ENCODE measurements at places on chromosomes 12 and 14. TPM values are rescaled to one million over a fixed set of nuclear protein-coding genes. Genes with fewer than 3 reads are reported as not detected.

DNA sequence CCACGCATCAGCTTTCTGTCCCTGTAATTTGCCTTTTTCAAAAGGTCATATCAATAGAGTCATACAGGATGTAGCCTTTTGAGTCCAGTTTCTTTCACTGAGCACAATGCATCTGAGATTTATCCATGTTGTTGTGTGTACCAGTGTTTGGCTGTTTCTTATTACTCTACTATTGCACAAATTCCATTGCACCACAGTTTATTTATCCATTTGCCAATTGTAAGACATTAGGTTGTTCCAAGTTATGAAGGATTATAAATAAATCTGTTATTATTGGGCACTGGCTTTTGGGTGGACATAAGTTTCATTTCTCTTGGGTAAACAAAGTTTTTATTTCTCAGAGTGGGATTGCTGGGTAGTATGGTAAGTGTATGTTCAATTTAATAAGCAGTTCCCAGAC lies 68.3 kb upstream of the TBPL2 start:
- no peaks in the 10 kb centered on the region for H3K27me3 ChIP-seq
- H3K4me1 ChIP-seq, result no peaks in the 10 kb centered on the region
- DNase-seq, result no peak
- no peak overlapping the region for H3K4me3 ChIP-seq
- H3K27ac ChIP-seq, result no peak overlapping the region

GRCh38 chr14:53126731-53127130 lies 26.4 kb downstream of the DDHD1 start:
- no peak for DNase-seq
- H3K27me3 ChIP-seq, result no peaks in the 10 kb centered on the region
- no peak overlapping the region for H3K27ac ChIP-seq
- H3K4me1 ChIP-seq, result peaks cover 10% of the 10 kb centered on the region

GARIN6 gene
- not detected for total RNA-seq

DNA sequence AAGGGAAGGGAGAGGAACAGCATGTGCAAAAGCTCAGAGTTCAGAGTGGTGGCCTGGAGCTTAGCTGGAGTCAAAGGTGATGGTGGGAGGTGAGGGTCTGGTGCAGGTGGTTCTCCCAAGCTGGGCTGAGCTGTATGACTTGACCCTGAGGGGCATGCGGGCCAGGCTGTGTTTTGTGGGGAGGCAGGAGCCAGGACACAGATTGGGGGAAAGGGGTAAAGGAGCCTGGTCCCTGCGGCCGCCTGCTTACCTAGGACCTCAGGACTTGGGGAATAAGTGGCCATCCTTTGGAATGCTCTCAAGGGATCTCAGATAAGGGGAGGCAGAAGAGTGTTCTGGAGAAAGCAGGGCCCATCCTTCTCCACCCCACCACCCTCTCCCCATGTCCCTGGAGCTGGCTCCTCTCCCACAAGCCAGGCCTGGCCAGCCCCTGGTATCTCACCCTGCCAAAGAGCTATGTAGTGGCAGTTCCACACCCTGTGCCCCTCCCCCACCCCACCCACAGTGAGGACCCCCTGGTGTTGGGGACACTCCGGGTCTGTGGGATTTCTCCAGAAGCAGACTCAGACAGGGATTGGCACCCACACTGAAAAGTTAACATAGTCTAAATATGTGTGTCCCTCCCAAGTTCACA lies 19.9 kb upstream of the CEP170B start:
- no peak overlapping the region for H3K4me3 ChIP-seq
- peaks cover 59% of the 10 kb centered on the region for H3K27me3 ChIP-seq
- no peak for DNase-seq
- H3K36me3 ChIP-seq, result no peaks in the 10 kb centered on the region

DNA sequence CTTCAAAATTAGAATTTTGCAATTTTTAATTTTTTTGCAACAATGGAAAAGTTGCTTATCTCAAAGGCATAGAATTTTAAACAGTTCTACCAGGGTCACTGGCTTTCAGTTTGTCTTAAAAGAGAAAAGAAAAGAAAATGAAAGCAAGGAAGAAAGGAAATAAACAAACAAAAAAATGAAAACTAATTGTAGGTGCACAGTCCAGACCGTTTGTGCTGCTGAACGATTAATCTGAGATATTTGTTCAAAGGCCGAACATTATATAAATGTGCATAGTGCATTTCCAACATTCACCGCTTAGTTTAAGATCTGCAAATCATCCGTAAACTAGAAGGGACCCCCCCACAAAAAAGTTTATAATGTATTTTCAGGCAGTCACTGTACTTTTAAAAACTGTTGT lies 5.5 kb upstream of the OTX2 start:
- no peak overlapping the region for H3K4me3 ChIP-seq
- peaks cover 10% of the 10 kb centered on the region for H3K27me3 ChIP-seq
- no peak for DNase-seq
- no peaks in the 10 kb centered on the region for H3K36me3 ChIP-seq

- H3K36me3 ChIP-seq, result no peaks in the 10 kb centered on the region
- H3K27me3 ChIP-seq, result no peaks in the 10 kb centered on the region
- no peak for DNase-seq
- H3K4me3 ChIP-seq, result no peak overlapping the region
- H3K4me1 ChIP-seq, result no peaks in the 10 kb centered on the region
- H3K27ac ChIP-seq, result no peak overlapping the region
These were observed 424.2 kb downstream of the NOVA1 start for GRCh38 chr14:26173581-26174110.

GZMB gene
- total RNA-seq, result 0.29 TPM

KRT5 gene
- total RNA-seq, result 1.4 TPM

FITM1 gene
- 144 TPM for total RNA-seq

SLC38A1 gene
- 34.1 TPM for total RNA-seq

- H3K27ac ChIP-seq, result no peak overlapping the region
- no peaks in the 10 kb centered on the region for H3K4me1 ChIP-seq
- DNase-seq, result no peak
- peak overlapping the region; percentile 81 for H3K4me3 ChIP-seq
- no peaks in the 10 kb centered on the region for H3K36me3 ChIP-seq
These were observed 531 bp downstream of the DLGAP5 start for GRCh38 chr14:55190906-55191202.

- DNase-seq, result no peak
- no peaks in the 10 kb centered on the region for H3K27me3 ChIP-seq
- H3K27ac ChIP-seq, result no peak overlapping the region
These were observed 31.4 kb upstream of the SLC35F4 start for GRCh38 chr14:57897144-57897748.

DTX1 gene
- 2.4 TPM for total RNA-seq

TESPA1 gene
- not detected for total RNA-seq

- no peaks in the 10 kb centered on the region for H3K27me3 ChIP-seq
- peak within 1 kb of the TSS; percentile 72 for H3K4me3 ChIP-seq
- DNase-seq, result peak; percentile 91
These were observed at the start of gene RAPGEF3 for GRCh38 chr12:47758834-47759690. Gene RAPGEF3 (minus strand): TSS chr12:47758880. CDS start chr12:47758556, 324 bp downstream.

DNA sequence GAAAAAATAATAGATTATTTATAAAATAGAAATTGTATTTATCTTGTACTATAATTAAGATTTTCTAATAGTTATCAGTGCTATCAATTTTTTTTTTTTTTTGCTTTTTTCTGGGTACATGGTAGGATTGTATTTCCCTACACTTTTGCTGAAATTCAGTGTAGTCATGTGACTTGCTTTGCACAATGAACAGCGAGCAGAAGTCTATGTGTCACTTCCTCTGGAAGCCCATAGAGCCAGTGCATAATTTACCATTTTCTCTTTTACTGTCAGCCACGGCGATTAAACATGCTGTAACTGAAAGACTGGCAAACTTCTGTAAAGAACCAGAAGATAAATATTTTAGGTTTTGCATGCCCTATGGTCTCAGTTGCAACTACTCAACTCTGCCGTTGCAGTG lies 80.8 kb upstream of the PPP1R12A start:
- H3K27ac ChIP-seq, result no peak overlapping the region
- H3K27me3 ChIP-seq, result no peaks in the 10 kb centered on the region
- H3K4me3 ChIP-seq, result no peak overlapping the region
- no peaks in the 10 kb centered on the region for H3K36me3 ChIP-seq
- H3K4me1 ChIP-seq, result no peaks in the 10 kb centered on the region

DNA sequence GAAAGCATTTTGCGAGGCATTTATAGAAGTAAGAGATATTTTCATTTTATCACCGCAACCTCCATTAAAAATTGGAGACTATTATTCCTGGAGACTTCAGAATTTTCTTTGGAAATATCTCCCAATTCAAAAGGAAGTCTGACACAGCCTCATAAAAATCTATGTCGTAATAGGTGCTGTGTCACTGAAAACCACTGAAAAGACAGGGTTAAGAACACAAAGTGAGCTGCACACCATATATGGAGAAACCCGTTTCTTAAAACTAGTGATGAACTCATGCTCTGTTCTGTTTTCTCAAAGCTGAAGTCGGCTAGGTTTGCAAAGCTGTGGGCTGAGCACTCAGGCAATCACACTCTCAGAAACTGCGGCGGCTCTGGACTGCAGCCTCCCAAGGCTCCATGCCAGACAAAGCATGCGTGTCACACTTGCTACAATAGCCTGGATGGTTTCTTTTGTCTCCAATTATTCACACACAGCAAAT lies at the start of gene GLIPR1:
GLIPR1 (plus strand) TSS at position 287 of the 481 bp plus-strand sequence; CDS start at position 413, 126 bp downstream.
- peak; percentile 82 for DNase-seq
- H3K27ac ChIP-seq, result peak within 1 kb of the TSS; percentile 64
- no peaks in the 10 kb centered on the region for H3K27me3 ChIP-seq
- peaks cover 9% of the 10 kb centered on the region for H3K4me1 ChIP-seq
- no peaks in the 10 kb centered on the region for H3K36me3 ChIP-seq

ARMH4 gene
- 3.2 TPM for total RNA-seq
